ENCODE measurements at places on chromosomes 2 and 18.
A peak's percentile ranks its signal among the peaks of the same experiment; 100 is the strongest.

GRCh38 chr2:141957827-141958450, 172.9 kb downstream of the LRP1B start:
- no peak for DNase-seq

- DNase-seq = no peak
Measured at GRCh38 chr2:85862426-85862825, 26.4 kb downstream of the ST3GAL5 start.

DNA sequence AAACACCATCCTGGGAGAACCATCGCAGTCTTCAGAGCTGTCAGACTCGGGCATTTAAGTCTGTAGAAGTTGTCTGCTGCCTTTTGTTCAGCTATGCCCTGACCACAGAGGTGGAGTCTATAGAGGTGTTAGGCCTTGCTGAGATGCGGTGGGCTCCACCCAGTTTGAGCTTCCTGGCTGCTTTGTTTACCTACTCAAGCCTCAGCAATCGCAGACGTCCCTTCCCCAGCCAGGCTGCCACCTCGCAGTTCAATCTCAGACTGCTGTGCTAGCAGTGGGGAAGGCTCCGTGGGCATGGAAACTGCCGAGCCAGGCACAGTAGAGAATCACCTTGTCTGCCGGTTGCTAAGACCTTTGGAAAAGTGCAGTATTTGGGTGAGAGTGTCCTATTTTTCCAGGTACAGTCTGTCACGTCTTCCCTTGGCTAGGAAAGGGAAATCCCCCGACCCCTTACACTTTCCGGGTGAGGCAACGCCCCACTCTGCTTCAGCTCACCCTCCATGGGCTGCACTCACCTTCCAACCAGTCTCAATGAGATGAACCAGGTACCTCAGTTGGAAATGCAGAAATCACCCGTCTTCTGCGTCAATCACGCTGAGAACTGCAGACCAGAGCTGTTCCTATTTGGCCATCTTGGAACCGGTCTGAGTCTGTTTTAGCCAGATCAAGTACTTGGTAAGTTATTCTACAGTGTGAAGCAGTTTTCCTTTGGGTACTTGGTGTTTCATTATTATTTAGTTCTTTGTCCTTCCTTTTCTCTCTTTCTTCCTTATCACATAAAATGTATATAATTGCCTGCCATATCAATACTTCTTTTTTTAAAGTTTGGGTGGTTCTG, 71.5 kb downstream of the CDC42EP3 start:
- no peak for DNase-seq

GRCh38 chr2:146124741-146125140, 1604.8 kb upstream of the ZEB2 start:
- no peak for DNase-seq

GRCh38 chr18:54119524-54120019, 104.9 kb downstream of the MBD2 start:
- DNase-seq = no peak

DNA sequence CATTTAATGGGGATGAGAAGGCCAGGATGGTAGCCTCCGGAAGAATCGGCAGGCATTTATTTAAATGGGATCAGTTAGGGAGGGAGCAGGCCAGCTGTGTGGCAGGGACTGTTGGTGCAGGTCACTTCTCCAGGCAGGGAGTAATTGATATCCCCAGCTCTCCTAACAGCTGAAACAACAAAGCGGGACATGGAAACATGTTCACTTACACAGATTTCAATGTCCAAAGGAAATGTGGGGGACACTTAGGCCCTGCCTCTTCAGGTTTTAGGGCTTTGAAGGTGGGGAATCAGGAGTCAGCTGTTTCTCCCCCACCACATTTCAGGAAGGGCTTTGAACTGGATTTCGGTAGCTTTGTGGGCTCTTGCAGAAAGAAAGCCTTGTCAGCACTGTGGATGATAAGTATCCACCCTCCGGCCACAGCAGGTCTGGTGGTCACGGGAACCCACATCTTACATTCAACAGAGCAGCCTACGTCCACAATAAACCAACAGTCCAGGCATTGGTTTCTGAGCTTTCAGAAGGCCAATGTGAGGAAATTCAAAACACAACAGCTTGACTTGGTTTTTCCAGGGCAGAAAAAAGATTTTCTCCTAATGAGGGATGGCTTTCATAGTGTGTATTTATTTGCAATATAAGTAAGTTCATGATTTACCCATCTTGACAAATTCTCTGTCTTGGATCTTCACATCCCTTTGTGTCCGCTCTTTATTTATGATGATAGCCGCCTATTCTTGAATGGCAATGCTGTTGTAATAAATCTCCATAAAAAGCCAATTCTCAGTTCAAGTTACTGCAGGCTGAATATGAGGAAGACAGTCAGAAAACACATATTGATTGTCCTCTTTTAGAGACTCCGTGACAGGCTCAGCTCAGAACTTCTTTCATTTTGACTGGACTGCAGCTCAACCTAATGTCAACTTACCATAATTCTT, 96.6 kb upstream of the NRP2 start:
- no peak for DNase-seq

DNA sequence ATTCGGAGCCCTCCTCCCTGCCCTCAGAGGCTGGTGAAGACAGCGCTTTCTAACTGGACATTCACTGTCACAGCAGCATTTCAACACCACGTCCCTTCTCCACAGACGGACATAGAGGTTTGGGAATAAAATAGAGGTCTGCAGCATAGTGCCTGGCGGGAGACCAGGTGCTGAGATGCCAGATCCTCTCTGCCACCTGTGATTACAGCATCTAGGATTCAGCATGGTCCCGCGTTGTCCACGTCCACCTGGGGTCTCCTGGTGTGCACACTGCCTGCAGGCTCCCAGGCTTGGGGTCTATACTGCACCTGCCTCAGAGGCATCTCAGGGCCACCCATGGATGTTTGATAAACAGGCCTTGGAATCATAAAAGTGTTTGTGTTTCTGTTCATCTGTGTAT, 175.5 kb downstream of the TMEM18 start:
- DNase-seq = no peak

GRCh38 chr18:3279201-3280185, 17.6 kb downstream of the MYL12B start:
- no peak for DNase-seq

- no peak for DNase-seq
Measured at GRCh38 chr18:48129621-48130082, 199.2 kb upstream of the SMAD2 start.

DNA sequence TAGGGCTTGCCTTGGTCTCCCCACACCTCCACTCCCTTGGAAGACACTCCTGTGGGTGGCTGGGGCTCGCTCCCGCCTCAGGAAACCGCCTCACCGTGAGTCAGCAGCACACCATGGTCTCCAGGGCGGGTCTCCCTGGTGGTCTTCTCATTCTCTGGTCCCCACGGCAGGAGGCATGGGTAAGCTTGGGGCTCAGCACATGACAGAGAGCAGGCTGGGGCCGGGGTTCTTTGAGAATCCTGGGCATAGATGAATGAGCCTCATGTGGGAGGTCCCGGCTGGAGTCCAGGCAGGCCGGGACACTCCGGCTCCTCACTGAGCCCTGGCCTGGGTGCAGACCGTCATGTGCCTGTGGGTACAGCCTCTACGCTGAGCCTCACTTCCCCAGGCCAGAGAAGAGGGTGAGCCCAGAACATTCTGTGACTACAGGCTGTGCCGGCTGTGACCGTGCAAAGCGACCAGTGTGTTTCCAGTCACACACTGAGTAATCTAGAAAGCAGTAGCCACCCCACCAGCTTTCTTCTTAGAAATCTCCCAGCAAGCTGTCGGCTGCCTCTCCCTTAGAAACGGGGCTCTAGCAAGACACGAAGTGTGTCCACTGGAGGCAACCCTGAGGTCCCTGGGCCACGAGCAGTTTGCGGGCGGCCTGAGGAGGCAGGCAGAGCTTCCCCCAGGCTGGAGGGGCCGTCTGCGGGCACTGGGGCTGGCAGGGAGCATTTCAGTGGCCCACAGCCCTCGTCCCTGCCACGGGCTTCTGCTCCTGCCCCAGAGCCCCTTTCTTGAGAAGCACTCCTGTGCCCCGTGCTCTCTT, 93.1 kb downstream of the RHOB start:
- peak; percentile 21 for DNase-seq

GRCh38 chr2:6103949-6104348, 411.8 kb downstream of the SOX11 start:
- no peak for DNase-seq

GRCh38 chr2:96073170-96073775, 38.6 kb upstream of the GPAT2 start:
- no peak for DNase-seq

DNA sequence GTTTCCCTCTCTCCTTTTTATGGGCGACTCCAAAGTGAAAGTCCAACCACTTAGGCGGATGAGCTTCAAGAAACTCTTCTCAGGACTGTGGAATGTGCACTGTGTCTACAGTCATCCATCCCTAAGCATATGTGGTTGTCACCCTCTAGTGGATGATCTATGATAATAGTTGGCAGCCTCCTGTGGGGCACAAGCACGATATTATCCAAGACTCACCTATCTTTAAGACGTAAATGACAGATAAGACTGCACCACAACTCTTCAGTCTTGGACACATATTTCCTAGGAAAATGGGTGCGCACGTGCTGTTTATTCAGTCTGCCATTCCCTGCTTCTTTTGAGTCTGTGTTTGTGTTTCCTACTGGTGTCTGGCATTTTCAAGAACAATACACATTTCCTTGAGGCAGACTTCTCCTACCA, 145.5 kb upstream of the CTAGE1 start:
- no peak for DNase-seq

DNA sequence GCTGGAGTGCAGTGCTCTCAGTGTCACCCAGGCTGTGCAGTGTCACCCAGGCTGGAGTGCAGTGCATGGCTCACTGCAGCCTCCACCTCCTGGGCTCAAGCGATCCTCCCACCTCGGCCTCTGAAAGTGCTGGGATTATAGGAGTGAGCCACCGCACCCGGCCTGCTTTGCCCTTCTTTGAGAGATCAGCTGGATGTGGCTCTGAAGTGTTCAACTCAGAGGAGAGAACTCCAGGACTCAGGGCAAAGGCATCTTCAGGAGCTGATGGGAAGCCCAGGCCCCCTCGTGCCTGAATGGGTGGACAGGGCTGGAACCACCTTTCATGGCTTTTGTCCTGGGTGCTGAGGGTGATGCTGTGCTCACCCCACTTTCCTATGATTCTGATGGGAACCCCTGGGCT, 52.0 kb upstream of the HAAO start:
- no peak for DNase-seq

DNA sequence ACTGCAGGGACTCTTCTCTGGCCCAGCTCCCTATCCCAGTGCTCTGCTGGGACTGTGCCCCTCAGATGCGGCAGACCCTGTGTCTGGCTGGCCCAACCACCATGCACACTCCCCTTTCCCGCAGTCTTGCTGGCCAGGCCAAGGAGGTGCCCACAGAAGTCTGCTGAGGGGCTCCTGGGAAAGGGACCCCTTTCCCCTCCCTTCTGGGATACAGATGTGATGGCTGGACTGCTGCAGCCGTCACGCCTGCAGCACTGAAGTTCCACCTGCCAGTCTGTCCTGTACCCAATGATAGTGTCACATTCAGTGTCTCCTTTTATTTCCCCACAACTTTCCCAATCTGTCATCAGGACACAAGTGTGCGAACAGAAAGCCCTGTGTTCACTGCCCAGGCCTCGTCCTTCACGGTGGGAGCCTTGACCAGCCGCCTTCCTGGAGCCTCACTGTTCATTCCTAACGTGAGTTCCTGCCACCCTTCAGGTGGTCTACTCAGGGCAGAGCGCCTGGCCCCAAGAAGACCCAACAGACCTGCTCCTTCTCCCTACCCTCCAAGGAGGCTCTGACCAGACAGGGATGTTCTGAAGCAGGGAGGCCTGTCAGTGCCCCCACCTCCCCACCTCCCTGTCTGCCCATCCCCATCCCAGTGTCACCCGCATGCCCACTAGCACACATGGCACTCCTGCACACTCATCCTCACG, 47.1 kb downstream of the ANKMY1 start:
- no peak for DNase-seq

- DNase-seq = no peak
Measured at GRCh38 chr2:207974216-207974605, 51.1 kb downstream of the PLEKHM3 start.

GRCh38 chr2:45354776-45355175, 256.3 kb downstream of the SRBD1 start:
- no peak for DNase-seq

DNA sequence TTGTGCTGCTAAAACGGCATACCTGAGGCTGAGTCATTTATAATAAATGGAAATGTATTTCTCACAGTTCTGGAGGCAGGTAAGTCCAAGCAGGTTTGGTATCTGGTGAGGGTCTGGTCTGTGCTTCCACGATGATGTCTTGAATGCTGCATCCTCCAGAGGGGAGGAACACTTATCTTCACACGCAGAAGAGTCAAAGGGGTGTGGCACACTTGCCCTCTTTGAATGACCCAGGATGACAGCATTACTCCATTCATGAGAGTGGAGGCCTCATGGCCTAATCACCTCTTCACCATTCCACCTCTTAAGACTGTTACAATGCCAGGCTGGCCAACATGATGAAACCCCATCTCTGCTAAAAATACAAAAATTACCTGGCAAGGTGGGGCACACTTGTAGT, 61.0 kb downstream of the NCAPH start:
- no peak for DNase-seq

DNA sequence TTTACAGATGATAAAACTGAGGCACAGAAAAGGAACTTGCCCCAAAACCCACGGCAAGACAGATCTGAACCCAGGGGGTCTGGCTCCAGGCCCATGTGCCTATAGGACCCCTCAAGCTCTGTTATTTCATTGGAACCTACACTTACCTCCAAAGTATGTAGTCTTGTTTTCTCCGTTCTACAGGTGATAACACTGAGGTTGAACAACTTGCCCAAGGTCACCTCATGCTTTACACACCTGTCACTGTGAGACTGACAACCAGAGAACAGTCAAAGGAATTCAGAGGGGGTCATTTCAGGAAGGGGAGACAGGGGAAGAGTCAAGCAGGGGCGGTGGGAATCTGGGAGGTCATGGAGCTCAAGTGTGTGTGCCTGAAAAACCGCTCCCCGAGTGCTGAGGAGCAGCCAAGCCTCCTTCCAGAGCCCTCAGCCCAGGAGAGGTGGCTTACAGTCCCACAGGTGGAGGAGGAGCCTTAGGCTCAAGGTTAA, 47.7 kb downstream of the SERTAD2 start:
- no peak for DNase-seq

- no peak for DNase-seq
Measured at GRCh38 chr2:56476509-56477071, 292.8 kb downstream of the CCDC85A start.

DNA sequence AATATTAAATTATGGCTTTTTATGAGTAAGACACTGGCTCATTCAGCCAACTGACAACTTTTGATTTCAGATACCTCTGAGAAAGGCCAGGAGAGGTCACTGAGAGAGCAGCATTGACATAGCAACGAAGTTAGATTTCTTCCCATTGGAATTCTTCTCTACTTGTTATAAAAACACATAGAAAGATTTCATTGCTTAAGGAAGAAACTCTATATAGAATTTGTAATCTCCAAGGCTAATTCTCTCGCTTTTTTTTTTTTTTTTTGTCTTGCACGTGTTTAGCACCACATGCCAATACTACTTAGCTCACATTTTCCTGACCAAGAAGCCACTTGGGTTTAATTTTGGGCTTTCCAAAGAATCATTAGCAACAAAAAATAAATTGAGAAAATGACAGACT, 233.7 kb downstream of the CALCRL start:
- DNase-seq = no peak

Measured in cortex of kidney (tissue), 1 donor.